ENCODE measurements at places on chromosomes 5 and 9.

GRCh38 chr5:157366741-157367674 is 93.0 kb upstream of the NIPAL4 start:
- no peak for DNase-seq

- no peak for DNase-seq
Observed at GRCh38 chr5:105034401-105034763, 1471.8 kb upstream of the NUDT12 start.

- DNase-seq, result no peak
Observed at GRCh38 chr5:72328172-72328571, 8.0 kb downstream of the PTCD2 start.

GRCh38 chr5:113223831-113224604 is 210.8 kb downstream of the TSSK1B start:
- no peak for DNase-seq

DNA sequence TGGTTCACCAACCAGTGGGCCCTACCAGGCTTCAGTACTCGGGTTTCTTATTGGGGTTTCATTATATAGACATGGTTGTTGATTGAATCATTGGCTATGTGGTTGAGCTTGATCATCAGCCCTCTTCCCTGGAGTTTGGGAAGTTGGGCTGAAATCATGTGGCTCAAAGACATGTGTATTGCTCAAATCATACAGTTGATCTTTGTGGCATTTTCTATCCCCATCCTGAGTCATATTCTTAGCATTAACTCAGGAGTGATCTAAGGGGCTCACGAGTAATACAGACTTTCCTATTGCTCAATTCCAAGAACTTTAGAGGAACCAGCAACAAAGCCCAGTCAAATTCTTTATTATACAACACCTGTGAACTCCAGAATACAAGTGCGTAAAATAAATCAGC is 66.2 kb downstream of the SMC5 start:
- no peak for DNase-seq

GRCh38 chr5:176789873-176790615 is 20.3 kb upstream of the UNC5A start:
- no peak for DNase-seq

DNA sequence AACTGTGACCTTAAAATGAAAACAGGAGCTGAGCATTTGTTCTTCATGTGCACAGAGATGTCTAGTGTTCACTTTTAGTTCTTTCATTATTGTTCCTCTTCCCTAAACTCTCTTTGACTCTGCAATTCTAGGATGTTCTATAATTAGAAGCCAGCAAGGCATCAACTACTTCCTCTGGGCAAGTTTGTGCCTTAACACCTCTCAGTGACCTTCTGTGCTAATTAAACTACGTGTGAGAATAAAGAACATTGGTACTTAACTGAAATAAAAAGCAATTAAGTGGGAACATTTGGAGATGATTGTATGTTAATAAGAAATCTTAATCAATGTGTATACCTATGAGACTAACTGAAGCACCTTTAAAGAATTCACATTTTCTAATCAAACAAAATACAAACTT is 242.8 kb downstream of the RASEF start:
- DNase-seq, result no peak

DNA sequence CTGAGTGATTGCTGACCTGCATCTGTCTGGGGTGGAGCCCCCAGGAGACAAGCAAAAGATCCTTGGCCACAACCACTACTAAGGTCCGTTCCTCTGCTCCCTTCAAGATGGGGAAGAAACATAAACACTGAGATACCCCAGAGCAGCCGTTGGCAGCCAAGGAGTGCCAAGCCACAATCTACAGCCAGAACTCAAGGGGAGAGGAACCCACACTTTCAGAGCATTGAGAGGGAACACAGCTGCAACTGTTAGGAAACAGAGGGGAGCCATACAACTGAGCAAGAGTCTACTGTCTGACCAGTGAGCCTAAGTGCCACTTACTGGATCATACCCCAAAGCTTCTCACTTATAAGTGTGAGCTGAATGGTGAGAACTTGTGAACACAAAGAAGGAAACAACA is 44.6 kb upstream of the ADRB2 start:
- no peak for DNase-seq

GRCh38 chr9:126745574-126746411 is 59.0 kb upstream of the ZBTB43 start:
- no peak for DNase-seq

- no peak for DNase-seq
Observed at GRCh38 chr5:18236386-18236785, 602.1 kb downstream of the TAF11L14 start.

- peak; percentile 36 for DNase-seq
Observed at GRCh38 chr5:154513669-154514084, 35.6 kb upstream of the HAND1 start.

DNA sequence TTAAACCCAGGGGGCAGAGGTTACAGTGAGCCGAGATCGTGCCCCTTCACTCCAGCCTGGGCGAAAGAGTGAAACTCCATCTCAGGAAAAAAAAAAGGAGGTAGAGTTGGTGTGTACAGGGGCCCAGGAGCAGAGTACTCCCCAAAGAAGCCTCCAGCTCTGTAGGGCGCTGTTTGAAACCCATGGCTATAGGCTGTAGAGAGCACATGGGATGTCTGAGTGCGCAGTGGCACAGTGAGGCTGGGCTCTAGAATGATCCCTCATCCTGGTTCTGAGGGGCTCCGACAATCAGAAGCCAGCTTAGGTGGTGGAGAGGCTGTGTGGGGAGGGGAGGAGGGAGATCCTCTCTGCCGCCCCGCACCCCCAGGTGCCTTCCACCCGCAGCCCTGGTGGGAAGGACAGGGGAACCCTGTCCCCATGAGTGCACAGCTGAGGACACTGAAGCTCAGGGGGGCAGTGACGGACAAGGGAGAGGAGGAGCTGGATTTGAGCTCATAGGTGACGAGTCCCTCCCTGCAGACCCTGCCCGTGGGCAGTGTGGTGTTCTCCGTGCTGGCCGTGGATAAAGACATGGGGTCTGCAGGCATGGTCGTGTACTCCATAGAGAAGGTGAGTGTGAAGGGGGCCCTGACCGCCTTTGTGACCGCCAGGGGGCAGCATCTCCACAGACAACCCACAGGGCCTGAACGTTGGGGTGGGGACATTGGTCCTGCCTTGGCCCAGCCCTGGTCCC is 24.6 kb downstream of the CDHR2 start:
- peak; percentile 50 for DNase-seq
